ENCODE measurements at places on chromosomes 2 and 18.

- no peak for DNase-seq
Observed at GRCh38 chr2:102484310-102485061, 11.5 kb downstream of the SLC9A4 start.

DNA sequence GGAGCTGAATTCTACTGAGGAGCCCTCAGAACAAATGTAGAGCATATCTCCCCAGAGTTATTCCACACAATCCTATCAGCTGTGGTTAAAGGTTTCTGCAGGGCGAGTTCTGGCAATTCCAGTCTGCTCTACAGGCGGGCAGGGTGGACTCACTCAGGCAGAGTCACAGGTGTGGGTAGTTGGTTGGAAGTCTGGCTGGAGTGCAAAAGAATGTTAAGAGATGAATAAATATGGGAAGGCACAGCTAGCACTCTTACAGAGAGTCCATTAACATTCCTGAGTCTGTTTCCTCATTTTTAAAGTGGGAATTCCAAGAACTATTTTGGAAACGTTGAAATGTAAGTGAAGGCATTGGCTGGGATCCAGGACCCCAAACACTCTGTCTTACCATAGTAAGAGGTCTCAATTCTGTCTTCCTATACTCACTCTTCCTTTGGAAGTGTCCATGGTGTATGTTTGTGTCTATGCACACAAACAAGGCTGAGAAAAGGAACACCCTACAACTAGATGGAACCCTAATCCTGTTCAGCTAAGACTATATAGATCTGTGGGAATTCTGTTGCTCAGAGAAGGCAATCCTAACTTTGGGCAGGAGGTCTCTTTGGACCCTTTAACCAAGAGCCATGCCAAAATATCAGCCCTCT, 63.3 kb upstream of the AQP4 start:
- no peak for DNase-seq

DNA sequence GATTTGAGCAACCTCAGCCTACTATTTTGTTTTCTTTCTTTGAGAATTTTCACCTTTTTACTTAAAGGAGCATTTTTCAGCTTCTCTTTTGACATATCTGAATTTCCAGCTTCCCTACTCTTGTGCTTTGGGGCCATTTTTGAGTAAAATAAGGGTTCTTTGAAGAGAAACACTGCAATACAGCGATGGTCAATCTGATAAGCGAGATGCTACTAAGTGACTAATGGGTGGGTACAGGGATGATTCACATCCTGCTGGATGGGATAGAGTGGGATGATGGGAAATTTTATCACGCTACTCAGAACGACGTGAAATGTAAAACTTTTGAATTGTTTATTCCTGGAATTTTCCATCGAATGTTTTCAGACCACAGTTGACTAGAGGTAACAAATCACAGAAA, 211.5 kb downstream of the TMEM247 start:
- DNase-seq = peak; percentile 83

DNA sequence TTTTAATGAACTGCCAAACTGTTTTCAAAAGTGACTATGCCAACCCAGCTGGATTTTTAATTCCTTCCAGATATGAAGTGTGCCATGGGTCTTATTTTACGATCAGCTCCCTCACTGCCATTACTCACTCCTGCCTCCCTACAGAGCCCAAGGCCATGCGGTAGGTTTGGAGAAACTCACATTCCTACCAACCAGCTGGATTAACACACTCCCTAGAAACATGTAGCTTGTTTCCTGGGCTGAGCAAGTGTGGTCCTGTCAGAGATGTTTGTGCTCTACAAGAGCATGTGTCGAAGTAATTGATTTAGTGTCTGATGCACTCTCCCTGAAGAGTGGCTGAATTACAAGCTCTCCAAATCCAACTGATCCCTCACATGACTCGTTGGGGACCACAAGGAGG, 82.5 kb downstream of the SPP2 start:
- DNase-seq = peak; percentile 19

DNA sequence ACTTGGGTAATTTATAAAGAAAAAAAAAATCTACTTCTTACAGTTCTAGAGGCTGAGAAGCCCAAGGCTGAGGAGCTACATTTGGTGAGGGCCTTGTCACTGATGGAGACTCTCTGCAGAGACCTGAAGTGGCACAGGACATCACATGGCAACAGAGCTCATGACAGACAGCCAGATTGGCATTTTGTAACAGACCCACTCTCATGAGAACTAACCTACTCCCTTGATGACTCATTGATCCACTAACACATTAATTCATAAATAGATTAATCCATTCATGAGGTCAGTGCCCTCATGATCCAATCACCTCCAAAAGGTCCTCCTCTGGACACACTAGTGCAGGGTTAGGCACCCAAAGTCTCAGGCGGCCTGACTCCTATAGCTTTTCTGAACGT, 318.4 kb downstream of the GULP1 start:
- DNase-seq = no peak

DNA sequence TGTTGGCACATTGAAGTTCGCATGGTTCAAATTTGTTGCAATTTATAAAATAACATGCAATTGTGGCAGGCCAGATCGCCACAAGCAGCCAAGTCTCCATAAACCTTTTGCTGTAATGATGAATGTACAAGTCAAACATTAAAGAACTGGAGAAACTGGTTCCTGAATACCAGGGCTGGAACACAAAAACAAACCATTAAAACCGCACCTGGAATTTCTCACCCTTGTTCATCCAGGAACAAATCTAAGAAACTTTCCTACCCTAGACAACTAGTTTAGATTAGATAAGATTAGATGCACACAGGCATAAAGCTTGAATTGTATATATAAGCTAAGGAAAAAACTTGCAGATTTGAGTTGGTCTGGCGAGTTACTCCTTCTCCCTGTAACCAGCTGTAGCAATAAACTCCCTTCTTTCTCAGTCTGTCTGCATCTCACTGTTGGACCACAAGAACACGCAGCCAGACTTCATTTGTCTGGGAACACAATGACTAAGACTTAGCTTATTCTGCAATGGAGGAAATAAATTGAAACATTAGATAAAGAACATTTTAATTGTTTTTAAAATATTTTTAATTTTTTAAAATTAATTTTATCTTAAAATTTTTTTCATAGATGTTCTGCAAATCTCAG, 1835.5 kb upstream of the LRRTM1 start:
- no peak for DNase-seq

DNA sequence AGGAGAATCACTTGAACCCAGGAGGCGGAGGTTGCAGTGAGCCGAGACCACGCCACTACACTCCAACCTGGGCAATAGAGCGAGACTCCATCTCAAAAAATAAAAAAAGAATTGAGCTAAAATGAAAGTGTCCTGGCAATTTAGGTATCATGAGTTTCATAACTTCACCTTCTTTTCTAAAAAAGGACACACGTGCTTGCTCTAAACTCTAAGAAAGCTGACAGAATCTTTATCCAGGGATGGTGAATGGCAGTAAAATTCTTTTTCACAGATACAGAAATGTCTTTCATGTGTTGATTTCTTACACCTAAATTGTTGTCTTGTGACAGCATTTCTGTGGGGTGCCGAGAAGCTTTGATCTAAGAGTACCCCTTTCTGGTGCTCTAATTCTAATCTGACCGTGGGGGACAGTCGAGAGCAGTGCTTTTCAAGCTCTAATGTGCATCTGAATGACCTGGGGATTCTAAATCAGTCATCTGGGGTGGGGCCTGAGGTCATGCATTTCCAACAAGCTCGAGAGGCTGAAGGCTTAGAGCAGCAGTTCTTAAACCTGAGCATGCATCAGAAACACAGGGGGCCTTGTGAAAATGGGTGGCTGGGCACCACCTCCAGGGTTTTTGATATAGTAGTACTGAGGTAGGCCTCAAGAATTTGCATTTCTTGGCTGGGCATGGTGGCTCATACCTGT, 42.1 kb upstream of the REL start:
- DNase-seq = no peak

DNA sequence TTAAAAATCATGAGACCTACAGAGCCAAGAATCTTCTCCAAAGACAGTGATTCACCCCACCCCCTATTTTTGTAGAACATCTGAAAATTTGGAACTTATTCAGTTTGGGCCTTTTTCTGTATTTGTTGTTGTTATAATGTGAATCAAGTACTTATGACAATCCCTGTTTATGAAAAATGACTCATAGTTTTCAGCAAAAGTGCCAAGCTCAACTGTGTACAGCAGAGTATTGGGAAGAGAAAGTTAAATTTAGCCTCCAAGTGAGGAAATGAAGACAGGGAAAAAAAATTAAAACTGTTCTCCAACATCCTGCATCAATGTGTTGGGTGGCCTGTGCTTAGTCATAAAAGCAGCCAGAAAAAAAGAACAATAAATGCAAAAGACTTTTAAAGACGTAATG, 46.2 kb downstream of the LRATD1 start:
- DNase-seq = no peak

DNA sequence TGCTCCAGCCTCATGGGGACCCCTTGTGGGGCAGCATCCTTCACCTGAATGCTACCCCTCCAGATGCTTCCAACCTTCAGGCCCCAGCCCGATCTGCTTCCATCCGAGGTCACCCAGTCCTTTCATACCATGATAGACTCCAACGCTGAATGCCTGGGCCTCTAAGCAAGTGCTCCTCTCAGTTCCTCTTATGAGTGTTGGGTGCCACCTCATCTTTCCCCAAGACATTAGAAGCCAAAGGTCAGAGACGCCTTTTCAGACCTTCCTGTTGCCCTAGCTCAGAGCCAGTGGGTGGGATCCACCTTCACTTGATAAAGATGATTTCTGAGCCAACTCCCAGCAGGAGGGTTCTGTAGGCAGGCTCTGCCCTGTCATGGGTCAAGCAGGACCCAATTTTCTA, 174.5 kb upstream of the MGAT5 start:
- no peak for DNase-seq

- DNase-seq = no peak
Observed at GRCh38 chr2:127700527-127701192, 637 bp upstream of the SFT2D3 start.

GRCh38 chr2:156349605-156350004, 17.1 kb upstream of the NR4A2 start:
- no peak for DNase-seq

DNA sequence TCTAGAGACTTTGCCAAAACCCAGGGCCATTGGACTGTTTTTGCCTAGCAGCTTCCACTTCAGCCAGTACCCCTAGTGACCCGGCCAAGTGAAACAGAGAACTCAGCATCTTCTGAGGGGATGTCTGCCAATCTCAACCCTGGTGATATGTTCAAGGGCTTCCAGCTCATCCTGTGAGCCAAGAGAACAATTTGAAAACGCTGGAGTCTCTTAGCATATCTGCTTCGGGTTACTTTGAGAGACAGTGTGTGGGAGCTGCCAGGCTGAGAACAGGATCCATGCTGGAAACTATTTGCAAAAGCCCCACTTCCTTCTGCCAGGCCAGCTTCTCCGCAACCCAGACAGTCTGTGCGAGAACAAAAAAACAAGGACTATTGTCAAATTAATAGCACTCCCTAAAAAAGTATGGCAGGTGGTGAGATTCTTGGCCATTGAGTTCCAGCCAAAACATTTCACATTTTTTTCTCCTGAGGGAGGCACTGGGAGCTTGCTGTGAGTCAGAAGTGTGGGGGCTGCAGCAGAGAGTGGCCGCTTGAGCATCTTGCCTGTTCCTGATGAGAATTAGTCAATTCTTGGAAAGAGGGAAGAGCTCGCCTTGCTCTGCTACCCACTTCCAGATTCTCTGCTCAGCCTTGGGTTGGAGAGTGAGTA, 395.6 kb upstream of the TRIB2 start:
- DNase-seq = peak; percentile 81

GRCh38 chr18:9482790-9483189, 7.5 kb downstream of the RALBP1 start:
- no peak for DNase-seq

- DNase-seq = no peak
Observed at GRCh38 chr2:145799595-145800108, 1279.7 kb upstream of the ZEB2 start.

- DNase-seq = no peak
Observed at GRCh38 chr2:74938264-74938663, 20.2 kb upstream of the POLE4 start.

GRCh38 chr2:220936641-220937197, 635.4 kb downstream of the EPHA4 start:
- no peak for DNase-seq

Data from adipocyte (in vitro differentiated cells).